ENCODE measurements at places on chromosomes 2 and 18.
A peak's percentile ranks its signal among the peaks of the same experiment; 100 is the strongest.

GRCh38 chr2:144513388-144514101 is 6.4 kb downstream of the ZEB2 start:
- DNase-seq, result peak; percentile 80

GRCh38 chr2:223585666-223586065 is 16.5 kb downstream of the SCG2 start:
- DNase-seq, result no peak

DNA sequence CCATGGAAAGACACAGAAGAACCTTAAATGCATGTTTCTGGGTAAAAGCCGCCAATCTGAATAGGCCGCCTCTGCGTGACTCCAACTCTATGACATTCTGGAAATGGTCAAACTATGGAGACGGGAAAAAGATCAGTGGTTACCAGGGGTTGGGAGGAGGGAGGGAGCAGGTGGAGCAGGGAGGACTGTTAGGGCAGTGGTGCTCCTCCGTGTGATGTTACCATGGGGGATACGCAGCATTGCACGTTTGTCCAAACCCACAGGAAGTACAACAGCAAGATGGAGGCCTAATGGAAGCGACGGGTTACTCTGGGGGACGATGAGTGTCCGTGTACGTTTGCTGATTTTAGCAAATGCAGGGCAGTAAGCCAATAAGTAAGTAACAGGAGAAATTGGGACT is 17.2 kb downstream of the TMEM18 start:
- DNase-seq, result no peak

GRCh38 chr2:224038830-224039079 is 331 bp downstream of the SERPINE2 start:
- no peak for DNase-seq
